ENCODE measurements at places on chromosomes 1 and 21.

DNA sequence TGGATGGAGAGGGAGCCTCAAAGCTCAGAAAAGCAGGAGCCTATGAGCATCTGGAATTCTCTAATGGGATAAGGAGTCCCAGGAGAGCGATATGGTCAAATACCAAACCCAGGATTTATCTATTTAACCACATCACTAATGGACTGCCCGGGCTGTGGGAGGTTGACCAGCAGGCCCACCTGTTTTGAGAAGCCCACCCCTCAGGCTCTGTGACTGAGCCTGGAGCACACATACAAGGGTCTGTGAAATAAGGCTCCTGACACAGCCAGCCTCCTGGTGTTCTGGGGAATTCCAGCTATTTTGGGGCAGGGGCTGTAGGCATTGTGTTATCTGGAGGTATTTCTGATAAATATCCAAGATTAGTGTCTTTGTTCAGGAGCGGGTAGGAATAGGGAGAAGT, 132.0 kb upstream of the C1orf21 start:
- DNase-seq, result no peak

DNA sequence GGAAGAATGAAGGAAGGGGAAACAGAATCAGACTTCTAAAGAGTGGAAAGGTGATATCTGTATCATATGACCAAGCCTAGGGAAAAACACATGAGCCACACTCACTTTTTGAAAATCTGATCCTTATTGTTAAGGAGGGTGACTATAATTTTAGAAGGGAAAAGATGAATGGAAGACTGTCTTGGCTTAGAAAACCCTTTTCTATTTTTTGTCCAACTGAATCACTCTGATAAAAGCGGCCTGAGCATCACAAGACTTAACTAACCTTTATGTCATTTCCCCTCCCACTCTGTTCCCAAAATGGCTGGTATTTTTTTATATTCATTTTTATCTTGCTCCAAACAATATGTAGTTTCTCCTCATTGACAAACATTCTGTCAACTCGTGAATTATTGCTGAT, 169.8 kb downstream of the C1orf21 start:
- DNase-seq, result no peak

GRCh38 chr1:167512046-167512654, 6.2 kb downstream of the CD247 start:
- DNase-seq, result no peak

- DNase-seq, result no peak
These were observed 91.5 kb downstream of the SSBP3 start for GRCh38 chr1:54314696-54315095.

DNA sequence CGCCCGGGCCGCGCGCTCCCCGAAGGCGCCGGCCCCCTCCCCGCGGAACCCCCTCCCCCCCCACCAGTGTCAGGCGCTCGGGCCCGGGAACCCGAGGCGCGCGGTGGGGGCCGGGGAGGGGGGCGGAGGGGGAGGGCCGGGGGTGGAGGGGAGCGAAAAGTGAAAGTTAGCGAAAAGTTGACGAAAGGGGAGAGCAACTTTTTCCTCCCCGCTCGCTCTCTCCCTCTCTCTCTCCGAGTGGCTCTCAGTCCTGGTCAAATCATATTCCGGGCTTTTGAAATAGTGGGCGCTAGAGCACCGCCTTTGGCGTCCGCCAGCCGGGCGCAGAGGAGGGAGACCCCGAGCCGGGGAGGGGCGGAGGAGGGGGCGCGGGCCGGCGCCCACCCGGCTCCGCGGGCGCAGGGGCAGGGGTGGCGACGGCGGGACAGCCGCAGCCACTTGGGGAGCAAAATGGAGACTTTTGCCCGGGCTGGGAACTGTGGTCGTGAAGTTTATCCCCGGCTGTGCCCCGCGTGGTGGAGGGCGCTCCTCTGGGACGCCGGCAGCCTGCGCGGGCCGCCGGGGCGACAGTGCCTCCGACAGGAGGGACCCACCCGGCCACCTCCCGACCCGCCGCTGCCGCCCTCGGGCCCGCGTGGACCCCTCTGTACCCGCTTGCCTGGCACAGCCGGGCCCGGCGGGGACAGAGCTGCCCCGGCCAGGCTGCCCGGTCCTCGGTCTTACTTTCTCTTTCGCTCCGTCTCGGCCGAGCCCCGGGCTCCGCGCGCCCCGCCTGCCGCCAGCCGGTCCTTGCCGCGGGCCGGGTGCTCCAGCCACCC, 697 bp downstream of the PRDM16 start:
- DNase-seq, result peak; percentile 55

- no peak for DNase-seq
These were observed 222.0 kb downstream of the OMA1 start for GRCh38 chr1:58324558-58324957.

GRCh38 chr1:180278596-180279395, 48.7 kb downstream of the LHX4 start:
- no peak for DNase-seq

GRCh38 chr1:147833231-147833860, 69.2 kb upstream of the GJA8 start:
- no peak for DNase-seq

GRCh38 chr1:81832573-81832972, 31.8 kb downstream of the ADGRL2 start:
- no peak for DNase-seq

DNA sequence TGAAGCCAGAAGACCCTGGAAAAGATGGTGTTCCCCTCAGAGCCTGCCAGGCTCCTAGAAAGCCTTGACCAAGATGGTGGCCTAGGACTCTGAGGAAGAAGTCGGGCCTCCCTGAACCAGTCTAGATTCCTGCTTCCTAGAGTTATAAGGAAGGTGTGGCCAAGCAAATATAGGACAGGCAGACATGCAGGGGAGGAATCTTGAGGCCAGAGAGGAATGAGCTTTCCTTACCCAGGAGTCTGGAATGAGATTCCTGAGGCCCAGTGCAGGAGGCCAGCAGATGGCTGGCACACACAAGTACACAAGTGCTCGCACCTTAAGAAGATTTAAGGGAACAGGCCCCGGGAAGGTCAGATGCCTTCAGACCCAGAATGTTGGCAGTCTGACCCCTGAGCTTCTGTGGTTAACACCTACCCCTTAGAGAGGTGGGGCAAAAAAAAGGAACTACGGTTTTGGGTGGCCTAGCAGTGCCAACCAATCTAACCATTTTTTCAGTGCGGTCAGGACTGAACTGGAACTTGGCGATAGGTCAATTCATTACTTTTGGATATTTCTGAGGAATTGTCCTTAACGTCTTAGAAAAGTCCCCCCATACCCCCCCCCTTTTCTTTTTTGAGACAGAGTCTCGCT, 73.3 kb downstream of the MDM4 start:
- no peak for DNase-seq

- DNase-seq, result no peak
These were observed 398.8 kb downstream of the SEC16B start for GRCh38 chr1:177571076-177571475.

DNA sequence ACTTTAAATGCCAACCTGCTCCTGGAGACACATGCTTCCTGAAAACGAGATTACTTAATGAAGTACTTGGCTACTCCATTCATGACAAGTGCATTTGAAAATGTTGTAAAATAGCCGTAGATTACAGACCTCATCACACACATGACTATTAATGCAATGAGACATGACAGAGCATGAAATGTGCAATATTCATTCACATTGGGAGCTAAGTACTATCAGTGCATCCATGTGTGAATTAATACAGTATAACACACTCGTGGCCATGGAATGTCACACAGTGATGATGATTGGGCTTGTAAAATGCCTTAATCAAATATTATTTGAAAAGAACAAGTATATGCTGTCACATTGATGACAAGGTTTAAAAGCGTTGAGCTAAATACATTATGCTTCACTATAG, 407.0 kb downstream of the AMY1C start:
- no peak for DNase-seq

GRCh38 chr1:79920960-79921669, 914.6 kb upstream of the ADGRL4 start:
- no peak for DNase-seq

- DNase-seq, result peak; percentile 30
These were observed 1.1 kb upstream of the TNFRSF18 start for GRCh38 chr1:1207571-1207892.

- DNase-seq, result no peak
These were observed 13.2 kb upstream of the C2CD2 start for GRCh38 chr21:41966872-41967621.

- DNase-seq, result no peak
These were observed 1.2 kb downstream of the ARHGEF2 start for GRCh38 chr1:155976913-155977689.

DNA sequence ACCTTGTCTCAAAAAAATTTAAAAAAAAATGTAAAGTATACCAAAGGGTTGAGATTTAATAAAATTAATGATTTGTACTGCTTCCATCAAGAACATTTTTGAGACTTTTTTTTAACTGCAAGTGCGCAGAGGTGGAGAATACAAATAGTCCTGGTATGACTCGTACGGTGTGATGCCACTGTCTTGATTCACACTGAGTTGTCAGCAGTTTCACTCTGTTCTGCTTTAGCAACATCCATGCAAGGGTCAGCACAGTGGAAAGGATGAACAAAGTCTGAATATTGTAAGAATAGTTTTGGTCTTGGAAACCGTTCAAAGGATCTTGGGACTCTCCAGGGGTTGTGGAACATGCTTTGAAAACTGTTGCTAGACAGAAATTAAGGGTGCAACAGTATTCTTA, 40.2 kb downstream of the EXO1 start:
- no peak for DNase-seq

DNA sequence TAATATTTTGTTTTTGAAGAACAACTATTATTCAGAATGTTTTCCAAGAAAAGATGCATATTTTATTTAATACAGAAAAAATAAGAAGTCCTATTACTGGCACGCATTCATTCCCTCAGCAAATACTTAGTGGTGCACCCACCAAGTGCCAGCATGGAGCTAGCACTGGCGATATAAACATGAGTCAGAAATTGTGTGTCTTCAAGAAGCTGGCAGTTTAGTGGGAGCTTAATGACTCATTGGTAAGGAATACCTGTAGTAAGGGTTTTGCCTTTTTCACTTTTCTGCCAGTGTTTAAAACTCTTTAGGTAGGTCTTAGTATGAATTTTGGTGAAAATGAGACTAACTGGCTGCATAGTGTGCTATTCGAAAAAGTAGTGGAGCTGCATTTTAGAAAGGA, 6.3 kb downstream of the MAGI3 start:
- DNase-seq, result no peak

GRCh38 chr1:207659545-207660153, 14.7 kb downstream of the CR1L start:
- no peak for DNase-seq

DNA sequence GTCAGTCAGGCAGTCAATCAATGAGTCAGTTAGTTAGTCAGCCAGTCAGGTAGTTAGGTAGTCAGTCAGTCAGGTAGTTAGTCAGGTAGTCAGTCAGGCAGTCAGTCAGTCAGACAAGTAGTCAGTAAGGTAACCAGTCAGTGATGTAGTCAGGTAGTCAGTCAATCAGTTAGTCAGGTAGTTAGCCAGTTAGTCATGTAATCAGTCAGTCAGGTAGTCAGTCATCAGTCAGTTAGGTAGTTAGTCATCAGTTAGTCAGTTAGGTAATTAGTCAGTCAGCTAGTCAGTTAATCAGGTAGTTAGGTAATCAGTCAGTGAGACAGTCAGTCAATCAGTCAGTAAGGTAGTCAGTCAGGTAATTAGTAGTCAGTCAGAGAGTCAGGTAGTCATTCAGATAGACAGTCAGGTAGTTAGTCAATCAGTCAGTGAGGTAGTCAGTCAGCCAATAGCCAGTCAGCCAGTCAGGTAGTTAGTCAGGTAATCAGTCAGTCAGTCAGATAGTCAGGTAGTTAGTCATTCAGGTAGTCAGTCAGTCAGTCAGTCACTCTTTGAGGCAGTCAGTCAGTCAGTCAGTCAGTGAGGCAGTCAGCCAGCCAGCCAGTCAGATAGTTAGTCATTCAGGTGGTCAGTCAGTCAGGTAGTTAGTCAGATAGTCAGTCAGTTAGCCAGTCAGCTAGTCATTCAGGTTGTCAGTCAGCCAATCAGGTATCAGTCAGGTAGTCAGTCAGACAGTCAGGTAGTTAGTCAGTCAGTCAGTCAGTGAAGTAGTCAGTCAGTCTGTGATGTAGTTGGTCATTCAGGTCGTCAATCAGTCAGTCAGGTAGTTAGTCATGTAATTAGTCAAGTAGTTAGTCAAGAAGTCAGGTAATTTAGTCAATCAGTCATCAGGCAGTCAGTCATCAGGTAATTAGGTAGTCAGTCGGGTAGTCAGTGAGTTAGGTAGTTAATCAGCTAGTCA, 15.3 kb downstream of the KRTAP10-1 start:
- no peak for DNase-seq

DNA sequence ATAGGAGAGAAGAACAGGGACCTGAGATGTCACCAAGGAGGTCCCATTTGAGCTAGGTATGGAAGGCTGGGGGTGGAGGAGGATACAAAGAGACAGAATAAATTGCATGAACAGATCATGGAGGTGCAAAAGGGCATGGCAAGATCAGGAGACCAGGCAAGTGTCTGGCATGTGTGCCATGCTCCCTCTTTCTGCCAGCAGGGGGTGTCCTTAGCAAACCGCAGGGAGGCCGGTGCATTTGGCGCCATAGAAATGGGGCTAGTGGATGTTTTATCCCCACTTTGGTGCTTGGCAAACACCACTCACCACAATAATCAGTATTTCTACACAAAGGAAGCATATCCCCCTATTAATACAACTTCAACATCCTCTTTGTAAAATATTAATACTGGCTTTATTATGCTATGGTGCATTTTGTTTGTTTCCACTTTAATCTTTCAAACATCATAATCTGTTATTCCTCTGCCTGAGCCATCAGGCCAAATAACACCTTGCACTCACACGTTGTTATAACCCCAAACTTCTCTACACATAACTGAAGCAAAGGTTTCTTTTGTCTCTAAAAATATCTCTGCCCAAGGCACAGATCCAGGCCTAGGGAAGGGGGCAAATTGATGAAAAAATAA, 25.9 kb downstream of the S100A6 start:
- DNase-seq, result peak; percentile 70

DNA sequence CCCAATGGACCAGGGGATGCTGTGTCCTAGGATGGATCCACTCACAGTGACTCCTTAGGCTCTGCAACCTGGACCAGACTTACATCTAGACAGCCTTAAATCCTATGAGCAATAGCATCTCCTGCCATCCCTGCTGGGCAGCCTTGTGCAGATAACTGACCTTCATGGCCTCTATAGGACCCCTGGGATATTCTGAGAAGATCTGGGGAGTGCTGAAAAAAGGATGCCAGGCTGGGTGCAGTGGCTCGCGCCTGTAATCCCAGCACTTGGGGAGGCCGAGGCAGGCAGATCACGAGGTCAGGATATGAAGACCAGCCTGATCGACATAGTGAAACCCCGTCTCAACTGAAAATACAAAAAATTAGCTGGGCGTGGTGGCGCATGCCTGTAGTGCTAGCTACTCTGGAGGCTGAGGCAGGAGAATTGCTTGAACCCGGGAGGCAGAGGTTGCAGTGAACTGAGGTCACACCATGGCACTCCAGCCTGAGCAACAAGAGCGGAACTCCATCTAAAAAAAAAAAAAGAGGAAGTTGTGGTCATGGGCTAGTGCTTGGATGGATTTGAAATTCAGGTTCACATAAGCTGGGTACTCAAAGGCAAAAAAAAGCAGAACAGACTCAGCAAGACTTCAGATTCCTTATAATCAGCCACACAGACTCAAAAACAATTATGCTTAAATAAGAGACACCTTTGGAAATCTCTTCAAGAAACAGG, 10.9 kb upstream of the SH2D1B start:
- DNase-seq, result no peak

GRCh38 chr1:45002650-45003645, 8.2 kb downstream of the HECTD3 start:
- no peak for DNase-seq

- DNase-seq, result no peak
These were observed 253.3 kb downstream of the DUSP10 start for GRCh38 chr1:221488550-221488949.

All from lower lobe of right lung (tissue), 2 donors.